ENCODE measurements at places on chromosomes 7 and 10.

GRCh38 chr10:69745698-69746097 lies 56.0 kb upstream of the COL13A1 start:
- DNase-seq = no peak

- no peak for DNase-seq
These were observed 19.7 kb downstream of the AQP1 start for GRCh38 chr7:30931161-30931928.

- DNase-seq = no peak
These were observed 5.7 kb downstream of the SFXN3 start for GRCh38 chr10:101036726-101037125.

GRCh38 chr7:107039199-107039900 lies 5.2 kb upstream of the PRKAR2B start:
- no peak for DNase-seq

DNA sequence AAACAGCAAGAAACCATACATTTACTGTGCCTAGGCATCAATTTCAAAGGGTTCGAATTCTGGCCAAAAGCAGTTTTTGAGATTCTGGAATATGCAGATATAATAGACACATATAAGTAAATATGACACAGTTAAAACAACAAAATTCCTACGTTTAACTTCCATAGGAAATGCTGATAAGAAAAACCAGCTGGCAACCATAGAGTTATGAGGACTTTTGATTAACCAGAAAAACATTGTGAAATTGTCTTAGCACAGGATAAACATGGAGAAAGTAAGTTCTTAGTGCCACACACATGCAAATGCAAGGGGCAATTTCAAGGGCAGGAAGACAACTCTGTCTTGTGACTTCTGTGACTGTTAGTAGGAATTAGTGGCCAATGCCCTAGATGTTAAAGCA lies 702.1 kb downstream of the TNS3 start:
- DNase-seq = no peak

- DNase-seq = no peak
These were observed 3.5 kb upstream of the AMZ1 start for GRCh38 chr7:2684501-2684900.

DNA sequence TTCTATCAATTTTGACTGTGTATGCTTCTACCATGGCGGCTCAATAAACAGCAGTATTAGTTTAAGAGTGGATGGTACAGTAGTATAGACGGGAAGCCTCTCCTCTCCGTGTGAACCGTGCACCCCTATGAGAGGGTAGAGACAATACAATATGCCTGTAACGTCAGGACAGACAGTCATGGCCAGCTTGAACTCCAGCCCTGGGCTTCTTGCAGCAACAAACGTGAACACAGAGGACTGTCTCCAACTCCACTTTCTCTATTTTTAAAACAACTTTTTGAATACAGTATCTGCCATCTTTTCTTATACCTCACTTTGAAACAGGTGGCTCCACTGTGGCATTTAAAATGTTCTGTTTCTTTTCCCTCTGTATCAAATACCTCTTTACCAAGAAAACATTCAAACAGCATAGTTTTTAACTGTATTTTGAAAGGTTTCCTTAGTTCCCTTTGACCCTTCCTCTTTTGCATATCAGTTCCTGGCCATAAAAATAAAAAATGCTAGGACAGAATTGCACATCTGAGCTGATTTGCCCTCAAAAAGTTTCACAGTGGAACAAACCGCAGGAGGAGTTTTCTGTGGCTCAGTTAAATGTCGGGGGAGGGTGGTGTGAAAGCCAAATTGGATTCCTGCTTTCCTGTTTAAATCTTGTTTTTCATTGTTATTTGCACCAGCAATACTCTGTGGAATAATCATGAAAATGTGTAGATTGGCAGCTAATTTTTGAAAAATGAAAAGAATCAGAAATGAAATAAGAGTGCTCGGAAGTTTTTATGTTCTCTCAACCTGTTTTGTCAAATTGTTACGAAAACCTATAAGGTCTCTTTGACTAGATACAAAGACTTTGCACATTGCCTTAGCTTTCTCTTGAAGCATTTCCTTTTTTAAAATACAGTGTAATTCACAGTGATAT lies 8.0 kb downstream of the IKZF1 start:
- no peak for DNase-seq

DNA sequence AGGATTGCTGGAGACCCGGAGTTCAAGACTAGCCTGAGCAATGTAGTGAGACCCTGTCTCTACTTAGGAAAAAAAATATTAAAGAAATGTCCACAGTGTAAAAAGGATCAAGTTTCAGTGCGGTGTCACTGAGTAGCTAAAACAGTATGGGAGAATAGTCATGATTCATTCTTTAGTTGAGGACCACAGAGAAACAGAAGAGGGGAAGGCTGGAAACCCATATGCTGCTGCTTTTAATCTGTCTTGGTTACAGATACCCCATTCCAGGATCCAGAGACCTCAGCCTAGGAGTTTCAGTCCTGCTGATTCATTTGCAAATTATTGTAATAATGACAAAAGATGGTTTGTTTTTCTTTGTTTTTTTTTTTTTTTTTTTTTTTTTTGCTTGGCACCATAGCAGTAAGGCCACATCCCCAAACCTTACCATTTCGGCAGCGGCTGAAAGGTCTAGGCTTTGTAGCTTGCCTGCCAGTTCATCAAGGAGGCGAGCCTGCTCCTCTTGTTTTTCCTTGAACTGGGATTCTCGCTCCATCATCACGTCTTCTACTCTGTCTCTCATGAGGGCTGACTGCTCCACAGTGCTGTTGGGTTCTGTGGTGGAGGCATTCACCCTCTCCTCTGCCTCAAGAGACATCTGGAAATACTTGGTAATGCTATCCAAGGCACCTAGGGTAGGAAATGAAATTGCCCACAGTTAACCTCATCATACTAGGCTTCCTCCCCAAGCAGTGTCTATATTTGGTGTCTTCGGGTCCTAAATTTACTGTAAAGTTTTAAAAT lies 44.2 kb downstream of the DLD start:
- no peak for DNase-seq

DNA sequence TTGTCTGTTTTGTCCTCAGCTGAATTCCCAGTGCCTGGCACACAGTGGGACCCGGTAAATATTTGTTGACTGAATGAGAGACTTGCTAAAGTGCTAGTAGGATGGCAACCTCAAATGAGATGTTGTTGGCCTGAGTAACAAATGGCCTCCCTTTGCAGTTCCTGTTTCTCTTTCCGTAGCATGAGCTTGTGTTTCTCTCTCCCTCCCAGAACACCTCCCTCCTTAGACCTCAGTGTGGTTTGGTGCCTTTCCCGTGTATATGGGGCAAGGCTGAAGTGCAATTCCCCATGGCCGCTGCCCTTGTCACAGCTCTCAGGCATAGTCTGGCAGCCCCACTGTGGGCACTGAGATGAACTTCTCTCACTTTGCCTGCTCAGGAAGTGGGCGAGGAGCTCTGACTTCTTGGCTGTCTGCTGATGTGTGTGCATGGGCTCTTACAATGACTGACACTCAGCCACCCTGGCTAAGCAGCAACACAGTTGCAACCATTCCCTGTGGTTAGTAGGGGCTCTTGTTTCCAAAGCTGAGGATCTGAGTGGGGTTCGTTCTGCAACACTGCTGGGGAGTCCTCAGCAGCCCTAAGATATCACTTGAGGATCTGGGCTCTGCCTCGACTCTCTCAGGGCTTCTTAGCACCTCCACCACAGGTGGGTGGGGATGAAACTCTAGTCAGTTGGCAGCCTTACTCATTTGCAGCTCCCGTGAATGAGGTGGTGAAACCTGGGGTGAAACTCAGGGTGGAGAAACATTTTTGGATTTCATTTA lies 136.1 kb downstream of the ICA1 start:
- DNase-seq = peak; percentile 79

- DNase-seq = no peak
These were observed 880.1 kb downstream of the DNAJB9 start for GRCh38 chr7:109449760-109450159.

DNA sequence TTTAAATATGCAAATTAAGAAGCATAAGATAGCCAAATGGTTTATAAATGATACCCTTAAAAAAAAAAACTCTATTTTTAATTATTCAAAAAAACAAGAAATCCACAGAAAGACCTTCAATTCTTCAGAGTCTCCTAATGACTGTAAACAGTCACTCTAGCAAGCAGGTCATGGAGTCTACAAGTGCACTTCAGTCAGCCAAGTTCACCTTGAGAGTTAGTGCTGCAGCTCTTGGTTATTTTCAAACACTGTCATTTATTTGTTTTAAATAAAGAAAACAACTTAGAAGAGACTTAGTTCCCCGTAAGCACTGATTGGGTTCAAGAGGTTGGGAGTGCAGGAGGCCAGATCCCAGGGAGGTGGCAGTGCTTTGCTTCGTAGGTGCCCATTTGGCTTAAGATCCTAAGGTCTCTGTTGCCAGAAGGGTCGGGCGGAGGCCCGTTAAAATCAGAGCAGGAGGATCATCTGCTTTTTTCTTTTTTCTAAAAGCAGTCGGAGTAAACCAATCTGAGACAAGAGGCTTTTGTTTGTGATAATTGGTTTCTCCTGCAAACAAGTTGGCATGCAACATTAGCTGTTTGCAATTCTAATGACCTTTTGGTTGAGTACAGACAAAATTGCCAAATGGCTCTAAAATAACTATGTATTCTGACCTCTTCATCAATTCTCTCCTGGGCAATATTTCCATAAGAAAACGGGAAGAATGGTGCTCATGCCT lies 86.4 kb upstream of the ELMO1 start:
- no peak for DNase-seq

GRCh38 chr7:33201821-33202220 lies 72.5 kb downstream of the BBS9 start:
- DNase-seq = no peak

GRCh38 chr7:135246191-135246825 lies 12.7 kb downstream of the STRA8 start:
- DNase-seq = no peak

- no peak for DNase-seq
These were observed 104.1 kb downstream of the EVX1 start for GRCh38 chr7:27346531-27347275.

DNA sequence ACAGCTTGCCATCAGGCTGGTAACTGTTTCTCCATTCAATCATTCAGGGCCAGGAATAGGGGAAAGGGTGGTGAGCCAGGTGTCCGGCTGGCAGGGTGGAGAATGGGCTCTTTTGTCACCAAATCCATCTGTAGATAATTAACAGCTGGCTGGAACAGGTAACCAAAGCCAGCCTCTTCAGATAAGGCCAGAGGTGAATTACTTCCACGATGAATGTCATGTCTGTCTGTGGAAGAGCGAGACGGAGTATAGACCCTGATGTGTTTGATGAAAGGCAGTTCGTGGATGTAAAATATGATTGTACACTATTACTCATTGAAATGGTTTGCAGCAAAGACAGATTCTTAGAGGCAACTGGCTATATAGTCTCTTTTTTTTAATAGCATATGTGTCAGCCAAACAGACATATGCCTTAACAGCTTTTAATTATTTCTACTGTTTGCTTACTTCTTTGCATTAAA lies 149.8 kb downstream of the KLF6 start:
- DNase-seq = no peak

DNA sequence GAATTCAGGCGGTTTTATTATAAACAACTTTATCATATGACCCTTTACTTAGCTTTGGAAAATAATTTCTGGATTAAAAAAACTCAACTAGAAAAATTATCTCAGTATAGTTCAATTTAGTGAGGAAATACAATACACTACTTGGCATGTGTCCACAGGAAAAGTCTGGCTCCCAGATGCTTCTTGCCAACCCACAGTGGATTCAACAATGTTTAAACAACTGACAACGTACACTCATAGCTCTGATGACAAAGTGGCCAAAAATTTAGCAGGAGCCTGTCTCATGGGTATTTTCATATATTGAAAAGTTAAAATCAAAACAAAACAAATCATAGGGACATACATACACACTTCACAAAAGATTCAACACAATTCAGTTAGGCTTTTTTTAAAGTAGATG lies 158.8 kb downstream of the SKAP2 start:
- DNase-seq = no peak

- no peak for DNase-seq
These were observed 2.1 kb downstream of the NPC1L1 start for GRCh38 chr7:44538798-44539668.

DNA sequence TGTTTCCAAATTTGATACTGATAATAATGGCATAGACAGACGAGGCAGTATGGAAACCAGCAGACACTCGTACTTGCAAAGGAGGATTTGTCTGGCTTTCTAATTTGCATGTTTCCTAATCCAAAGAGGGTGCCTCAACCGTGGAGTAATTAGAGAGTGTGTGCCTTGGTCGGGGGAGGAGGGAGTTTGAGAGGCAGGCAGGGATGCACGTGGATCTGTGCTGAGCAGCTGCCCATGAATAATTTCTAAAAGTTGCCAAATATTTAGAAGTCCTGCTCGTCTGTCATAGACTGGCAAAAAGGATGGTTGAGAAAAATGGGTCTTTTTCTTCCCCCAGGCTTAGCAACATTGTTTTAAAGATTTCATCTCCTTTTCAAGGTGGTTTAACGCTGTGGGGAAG lies 69.4 kb downstream of the PTPRE start:
- no peak for DNase-seq

GRCh38 chr7:5286933-5287332 lies 4.2 kb downstream of the SLC29A4 start:
- no peak for DNase-seq

GRCh38 chr7:12488341-12488740 lies 82.2 kb upstream of the SCIN start:
- DNase-seq = no peak

DNA sequence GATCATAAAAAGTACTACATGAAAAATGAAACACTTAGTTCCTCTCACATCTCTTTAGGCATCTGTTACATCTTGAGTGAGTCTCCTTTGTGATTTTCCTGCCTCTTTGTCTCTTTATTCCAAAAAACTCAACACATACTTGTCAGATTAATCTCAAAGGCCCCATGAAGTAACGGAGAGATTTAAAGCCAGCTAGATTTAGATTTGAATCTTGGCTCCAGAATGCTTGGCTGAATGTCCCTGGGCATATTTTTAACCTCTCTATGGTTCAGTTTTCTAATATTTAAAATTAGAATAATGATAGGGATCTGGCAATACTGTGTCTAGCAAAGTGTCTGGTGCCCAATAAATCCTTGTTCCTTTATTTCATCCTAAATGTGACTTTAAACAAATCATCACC lies 140.0 kb downstream of the DGKB start:
- DNase-seq = no peak

GRCh38 chr7:43433639-43434038 lies 149.3 kb upstream of the STK17A start:
- no peak for DNase-seq

- DNase-seq = no peak
These were observed 129.3 kb downstream of the WNT2 start for GRCh38 chr7:117193564-117193963.

DNA sequence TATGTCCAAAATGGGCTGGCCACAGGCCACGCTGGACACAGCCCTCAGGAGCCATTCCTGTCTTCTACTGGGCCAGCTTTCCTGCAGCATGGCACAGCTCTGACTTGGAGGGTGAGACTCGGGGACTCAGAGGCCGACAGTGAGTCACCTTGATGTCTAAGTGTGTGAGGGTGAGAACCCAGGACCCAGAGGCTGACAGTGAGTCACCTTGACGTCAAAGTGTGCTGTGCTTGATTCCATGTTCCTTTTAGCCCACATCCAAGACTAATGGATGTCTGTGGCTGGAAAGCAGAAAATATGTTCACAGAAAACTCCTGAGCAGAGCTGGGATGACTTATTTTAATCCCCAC lies 6.0 kb upstream of the FAM170B start:
- no peak for DNase-seq
